Activated CD4-positive, CD25-positive, alpha-beta regulatory T cell treated with anti-CD3 and anti-CD28 coated beads, Interleukin-2, amount 50 U/mL, for 72 hours (primary cell): ENCODE measurements at places on chromosomes 5 and 9.

- DNase-seq = no peak
These were observed 5.6 kb downstream of the NANS start for GRCh38 chr9:98062161-98062560.

- no peak for DNase-seq
These were observed 427.5 kb upstream of the NUDT12 start for GRCh38 chr5:103990064-103990463.

DNA sequence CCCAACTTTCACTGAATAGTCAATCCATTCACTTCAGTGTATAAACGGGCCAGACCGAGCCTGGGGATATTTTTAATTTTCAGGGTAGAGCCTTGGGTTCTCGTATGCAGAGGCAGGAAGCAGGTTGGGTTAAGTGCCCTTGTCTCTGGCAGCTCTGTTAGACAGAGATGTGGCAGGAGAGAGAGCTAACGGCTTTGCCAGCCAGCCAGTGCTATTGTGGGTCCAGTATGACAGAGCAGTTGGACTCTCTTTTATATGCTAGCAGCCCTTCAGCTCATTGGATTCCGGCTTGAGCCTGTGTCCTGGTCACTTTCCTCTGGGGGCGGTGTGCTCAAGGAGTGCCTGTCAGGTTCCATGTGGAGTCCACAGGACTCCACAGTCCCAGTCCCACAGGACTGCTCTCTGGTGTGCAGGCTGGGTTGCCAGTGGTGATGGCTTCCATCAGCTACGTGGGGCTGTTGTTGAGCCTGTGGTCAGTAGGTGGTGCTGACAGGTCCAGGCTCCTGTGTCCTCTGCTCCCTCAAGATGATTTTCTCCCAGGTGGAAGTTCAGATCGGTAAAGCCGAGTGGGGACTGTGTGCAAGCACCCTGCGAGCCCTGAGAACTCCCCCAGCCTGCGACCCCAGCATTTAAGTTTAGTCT, 14.3 kb downstream of the CLTA start:
- no peak for DNase-seq

DNA sequence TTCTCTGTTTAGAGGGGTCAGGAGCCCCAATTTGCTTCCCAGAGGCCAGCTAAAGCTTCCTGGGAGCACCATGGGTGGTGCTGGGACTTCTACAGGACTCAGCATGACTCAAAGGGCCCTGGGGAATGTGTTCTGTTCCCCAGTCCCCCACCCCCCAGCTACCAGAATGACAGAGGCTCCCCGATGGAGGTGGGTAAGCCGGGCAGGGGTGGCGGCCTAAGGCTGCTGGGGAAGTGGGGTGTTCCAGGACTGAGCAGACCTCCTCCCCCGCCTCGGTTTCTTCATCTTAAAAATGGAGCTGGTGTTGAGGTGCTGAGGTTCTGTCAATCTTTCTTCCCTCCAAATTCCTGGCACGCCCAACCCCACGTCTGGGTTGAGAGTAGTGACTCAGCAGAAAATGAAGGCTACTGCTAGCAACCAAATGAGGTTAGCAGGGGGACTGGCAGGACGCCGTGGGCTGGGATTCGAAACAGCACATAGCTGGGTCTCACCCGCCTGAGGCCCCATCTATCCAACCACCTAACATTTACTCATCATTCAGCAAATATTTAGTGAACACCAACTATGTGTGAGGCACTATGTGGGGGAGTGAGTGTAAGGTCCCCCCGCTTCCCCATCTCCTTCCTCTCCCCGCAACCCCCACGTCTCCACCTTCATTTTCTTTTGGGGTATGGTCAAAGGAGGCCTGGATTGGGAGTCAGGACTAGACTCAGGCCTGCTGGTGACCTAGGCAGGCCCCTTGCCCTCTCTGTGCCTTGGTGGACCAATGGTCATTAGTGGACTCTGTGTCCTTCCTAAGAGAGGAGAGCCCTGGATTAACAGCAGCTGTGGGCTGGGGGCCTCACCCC, 50.2 kb downstream of the C9orf50 start:
- no peak for DNase-seq

DNA sequence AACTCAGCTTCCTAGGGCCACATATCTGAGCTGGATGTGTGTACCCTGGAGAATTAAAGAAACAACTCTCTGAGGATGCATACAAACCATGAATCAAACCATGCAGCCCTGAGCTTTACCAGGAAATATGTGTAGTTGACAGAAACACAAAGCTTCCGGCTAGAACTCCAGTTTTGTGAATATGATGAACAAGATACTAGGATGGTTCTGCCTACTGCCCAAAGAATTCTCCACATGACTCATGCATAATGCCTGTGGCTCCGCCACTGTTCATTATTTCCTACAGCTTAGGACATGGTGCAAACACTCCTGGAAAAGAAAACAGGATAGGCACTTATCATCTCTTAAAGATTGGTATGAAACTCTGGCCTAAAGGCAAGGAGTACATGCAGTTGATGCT, 343.4 kb downstream of the DNAH5 start:
- no peak for DNase-seq

GRCh38 chr9:86614871-86615849, 260.9 kb upstream of the TUT7 start:
- no peak for DNase-seq

- no peak for DNase-seq
These were observed 115.1 kb upstream of the DAP start for GRCh38 chr5:10876006-10876744.
